Mesenteric fat pad (tissue), 1 donor: ENCODE measurements at places on chromosomes 3 and 15.

- no peak for DNase-seq
Measured at GRCh38 chr15:32735989-32736700, 18.3 kb downstream of the GREM1 start.

DNA sequence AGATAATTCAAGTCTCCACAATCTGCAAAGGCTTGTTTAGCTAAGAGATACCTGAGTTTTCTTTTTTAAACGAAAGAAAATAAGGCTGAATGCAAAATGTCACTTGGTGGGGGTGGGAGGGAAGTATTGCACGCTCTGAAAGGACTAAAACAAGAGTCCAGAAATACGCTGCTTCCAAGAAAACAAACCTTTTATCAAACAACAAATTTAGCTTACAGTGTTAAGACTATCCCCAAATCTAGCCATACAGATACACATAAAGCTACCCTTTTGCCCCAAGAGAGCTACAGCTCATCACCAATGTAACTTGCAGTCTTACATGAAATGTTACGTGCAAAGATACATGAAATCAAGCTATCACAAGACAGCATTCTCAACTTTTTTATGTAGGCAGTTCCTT, 522.5 kb downstream of the FOXP1 start:
- DNase-seq, result no peak

DNA sequence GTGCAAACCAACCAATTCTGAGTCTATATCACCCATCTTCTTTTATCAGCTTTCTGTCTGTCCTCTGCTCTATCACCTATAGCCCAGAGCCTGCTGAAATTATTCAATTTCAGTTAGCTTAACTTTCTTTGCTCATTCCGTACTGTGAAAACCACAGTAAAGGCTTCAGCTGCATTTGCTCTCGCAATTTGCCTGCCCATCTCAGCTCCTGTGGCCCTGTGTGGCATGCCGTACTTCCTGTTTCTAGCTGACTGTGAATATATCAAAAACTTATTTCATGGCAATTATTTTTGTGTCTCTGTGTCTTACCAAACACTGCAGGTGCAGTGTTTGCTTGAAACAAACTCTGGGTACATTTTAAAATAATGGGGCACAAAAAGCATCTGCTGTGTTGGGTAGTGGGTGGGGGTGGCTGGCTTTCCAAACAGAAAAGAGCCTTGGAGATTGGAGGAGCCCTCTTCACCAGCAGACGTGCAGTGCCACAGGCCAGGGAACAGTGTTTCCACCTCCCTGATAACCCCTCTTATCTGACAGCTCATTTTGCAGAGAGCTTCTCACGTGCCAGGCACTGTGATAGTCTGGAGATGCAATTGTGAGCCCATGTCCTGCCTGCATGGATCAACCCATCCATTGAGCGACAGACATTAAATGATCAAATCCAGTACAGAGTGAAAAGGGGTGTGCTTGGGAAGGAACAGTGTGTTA, 45.2 kb downstream of the GASK1A start:
- DNase-seq, result no peak

DNA sequence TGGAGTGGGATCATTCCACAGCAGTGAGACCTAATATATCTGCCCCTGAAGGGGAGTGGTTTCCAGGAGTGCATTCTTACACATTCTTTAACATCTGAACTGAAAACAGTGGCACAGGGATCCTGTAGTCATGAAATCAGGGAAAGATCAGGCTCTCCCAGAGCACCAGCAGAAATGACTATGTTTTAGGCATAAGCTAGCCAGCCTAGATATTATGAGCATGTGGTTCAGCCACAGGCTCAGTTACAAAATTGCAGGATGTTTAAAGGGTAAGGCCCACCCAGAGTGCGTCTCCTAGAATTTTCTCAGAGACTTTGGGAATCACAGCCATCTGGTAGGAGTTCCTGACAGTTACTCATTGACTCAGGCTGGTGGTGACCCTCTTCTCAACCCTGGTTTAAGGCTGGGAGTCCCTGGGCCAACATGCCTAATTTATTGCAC, 20.9 kb downstream of the FSTL1 start:
- no peak for DNase-seq

DNA sequence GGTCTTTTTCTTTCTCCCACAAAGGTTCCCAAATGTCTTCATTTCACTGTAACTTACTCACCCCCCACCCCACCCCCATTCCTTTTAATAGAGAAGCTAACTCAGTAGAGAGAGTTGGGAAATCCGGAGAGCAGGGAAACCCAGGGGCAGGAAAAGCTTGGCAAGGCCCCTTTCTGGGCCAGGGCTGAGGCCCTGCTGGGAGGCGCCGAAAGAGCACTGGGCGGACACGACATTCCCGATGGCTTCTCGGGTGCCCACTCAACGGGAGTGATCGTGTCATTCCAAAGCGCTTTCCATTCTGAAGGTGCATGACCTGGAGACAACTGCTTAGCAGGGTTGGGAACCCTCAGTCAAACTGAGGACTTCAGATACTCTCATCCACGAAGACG, 1.6 kb upstream of the DALRD3 start:
- no peak for DNase-seq

DNA sequence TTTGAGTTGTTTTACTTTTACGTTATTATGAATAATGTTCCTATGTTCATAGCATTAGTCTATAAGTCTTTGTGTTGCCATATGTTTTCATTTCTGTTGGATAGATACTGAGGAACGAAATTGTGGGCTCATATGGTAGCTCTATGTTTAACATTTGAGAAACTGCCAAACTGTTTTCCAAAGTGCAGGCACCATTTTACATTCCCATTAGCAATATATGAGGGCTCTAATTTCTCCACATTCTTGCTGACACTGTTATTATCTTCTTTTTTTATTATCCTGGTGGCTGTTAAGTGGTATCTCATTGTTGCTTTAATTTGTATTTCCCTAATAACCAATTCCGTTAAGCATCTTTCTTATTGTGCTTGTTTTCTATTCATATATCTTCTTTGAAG, 1.8 kb upstream of the PIK3R4 start:
- DNase-seq, result no peak

GRCh38 chr3:38731522-38731921, 82.0 kb upstream of the SCN5A start:
- no peak for DNase-seq

- DNase-seq, result peak; percentile 96
Measured at GRCh38 chr3:99875929-99876841, 58.5 kb downstream of the CMSS1 start.

DNA sequence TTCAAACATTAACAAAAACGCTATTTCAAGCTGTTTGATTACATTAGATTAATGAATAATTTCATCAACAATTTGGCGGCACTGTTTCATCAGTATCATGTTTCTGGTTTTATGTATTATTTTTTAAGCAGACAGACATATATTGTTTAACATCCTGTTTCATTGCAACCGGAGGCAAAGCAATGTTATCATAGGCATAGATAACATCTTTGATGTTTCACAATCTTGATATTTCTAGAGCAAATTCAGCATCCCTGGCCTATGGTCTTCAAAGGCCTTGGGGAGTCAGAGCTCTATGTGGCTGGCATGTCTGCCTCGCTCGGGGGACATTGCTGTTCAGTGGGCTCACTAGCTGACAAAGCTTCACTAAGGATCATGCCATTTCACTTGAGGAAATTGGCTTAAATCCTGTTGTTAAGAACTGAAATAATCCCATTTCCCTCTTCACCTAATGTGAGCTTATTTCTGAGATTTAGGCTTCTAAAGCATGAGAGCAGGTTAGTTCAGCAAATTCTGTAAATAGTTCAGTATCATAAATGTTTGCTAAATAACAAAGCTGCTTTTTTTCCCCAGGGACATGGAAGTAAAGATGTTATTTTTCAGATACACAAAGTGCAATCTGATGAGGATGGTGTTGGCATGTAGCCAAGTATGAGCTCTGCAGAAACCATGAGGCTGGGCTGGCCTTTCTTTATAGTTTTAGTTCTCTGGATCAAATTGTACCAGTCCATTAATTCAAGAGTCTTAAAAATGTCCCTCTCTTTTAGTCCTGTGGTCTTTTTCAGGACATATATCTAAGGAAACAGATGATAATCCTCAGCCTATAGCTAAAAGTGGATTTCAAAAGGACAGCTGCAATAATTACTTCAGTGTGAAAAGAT, 941.4 kb downstream of the PLOD2 start:
- no peak for DNase-seq

GRCh38 chr3:184751204-184752040, 39.6 kb upstream of the MAGEF1 start:
- DNase-seq, result no peak

DNA sequence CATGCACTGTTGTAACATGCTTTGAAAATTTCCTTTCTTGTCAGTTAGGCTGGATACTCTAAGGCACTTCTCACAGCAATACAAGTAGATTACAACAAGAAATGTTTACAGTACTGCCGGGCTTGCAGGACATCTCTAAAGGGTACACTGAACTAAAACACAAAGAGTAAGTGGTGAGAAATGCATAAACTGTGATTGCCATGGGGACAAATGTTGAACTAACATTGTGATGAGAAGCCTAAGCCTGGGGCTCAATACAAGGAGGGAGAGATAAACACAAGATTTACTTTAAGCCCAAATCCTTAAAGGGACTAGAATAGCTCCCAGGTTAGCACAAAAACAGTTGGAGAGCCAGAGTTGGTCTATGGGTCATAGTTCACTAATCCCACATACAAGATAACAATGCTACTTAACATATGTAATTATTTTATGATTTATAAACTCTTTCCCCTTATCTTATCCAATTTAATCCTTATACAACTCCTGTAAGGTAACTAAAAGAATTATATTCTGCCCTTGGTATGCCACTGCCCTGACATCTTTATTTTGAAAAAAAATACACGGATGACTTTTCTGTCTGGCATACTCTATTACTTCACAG, 126.9 kb downstream of the THRB start:
- no peak for DNase-seq

- DNase-seq, result peak; percentile 26
Measured at GRCh38 chr3:42755681-42756578, 17.1 kb downstream of the CCDC13 start.

DNA sequence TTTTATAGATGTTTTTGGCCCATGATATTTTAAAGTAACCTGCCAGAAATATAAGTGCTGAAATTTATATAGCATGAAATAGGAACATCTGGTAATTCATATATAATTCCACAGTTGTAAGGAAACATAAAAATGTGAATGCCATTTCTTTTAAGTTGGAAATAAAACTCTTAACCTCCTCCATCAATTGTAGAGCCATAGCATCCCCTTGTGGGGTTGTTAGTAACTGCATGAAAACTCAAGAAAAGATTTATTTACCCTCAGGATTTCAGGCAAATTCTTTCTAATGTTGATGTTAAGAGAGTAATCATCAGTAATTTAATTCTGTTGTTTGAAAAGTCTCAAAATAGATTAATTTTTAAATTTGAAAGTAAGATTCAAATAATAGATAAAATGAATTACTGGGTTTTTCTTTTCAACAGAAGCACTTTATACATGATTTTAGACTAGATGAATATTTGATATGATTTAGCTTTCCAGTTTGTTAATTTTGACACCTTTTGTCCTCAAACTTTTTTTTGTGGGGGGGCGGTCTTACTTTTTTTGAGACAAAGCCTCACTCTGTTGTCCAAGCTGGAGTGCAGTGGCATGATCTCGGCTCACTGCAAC, 74.7 kb downstream of the RASA2 start:
- DNase-seq, result no peak

- no peak for DNase-seq
Measured at GRCh38 chr3:45112939-45113338, 33.2 kb downstream of the CDCP1 start.

DNA sequence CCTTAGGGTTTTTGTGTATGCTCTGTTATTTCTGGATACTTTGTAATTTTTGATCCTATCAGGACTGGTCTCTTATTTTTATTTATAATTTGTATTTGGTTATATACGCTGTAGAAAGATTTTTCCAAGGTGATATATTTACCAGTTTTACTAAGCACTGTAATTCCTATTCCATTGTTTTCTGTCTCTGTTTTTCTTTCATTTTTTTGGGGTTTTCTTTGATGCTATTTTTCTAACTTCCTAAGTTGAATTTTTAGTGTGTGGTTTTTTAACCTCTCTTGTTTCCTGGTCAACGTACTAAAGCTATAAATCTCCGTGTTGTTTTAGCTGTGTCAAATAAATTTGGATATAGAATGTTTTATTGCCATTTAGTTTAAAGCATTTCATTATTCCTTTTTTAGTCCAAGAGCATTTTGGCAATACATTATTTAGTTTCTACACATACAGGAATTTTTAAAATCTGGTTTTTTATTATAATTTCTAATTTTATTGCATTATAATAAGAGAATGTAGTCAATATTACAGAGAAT, 128.1 kb upstream of the THRB start:
- no peak for DNase-seq

GRCh38 chr3:179108086-179108485, 36.5 kb upstream of the ZMAT3 start:
- DNase-seq, result no peak

GRCh38 chr15:100803171-100803440, 76.5 kb upstream of the ALDH1A3 start:
- no peak for DNase-seq

- DNase-seq, result no peak
Measured at GRCh38 chr3:42023380-42023779, 61.5 kb upstream of the ULK4 start.

DNA sequence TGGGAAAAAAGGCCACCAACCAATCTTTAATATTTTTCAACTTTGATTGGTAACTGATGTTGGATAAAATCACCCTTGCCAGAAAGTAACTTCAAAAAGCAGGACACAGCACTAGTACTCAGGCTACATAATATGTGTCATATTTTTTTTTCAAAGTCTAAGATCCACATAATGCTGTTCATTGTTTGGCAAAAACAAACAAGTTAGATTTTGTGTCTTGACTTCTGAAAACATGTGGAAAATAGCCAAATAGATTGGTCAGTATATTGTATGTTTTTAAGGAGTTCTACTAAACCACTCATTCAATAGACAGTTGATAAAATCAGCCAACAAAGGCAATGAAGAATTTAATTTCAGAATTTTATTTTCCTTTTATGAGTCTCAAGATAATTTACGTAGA, 111.7 kb upstream of the CCDC54 start:
- DNase-seq, result no peak

- no peak for DNase-seq
Measured at GRCh38 chr15:31392761-31393401, 66.2 kb downstream of the KLF13 start.

DNA sequence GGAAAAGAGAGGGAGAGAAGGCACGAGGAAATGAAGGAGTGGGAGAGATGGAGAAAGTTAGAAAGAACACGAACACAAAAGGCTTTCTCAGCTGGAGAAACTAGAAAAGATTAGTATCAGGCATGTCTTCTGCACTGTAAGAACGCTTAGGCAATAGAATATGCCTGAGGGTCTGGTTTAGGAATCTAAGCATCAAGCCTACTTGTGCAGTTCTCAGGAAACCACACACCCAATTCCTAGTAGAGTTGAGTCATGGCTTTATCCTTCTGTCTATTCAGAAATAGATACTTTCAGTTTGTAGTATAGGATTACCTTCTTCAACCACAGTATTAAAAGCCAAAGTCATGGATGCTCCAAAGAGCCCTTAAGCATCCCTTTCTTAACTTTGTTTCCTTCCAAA, 969.4 kb downstream of the NTRK3 start:
- no peak for DNase-seq
